ENCODE measurements at places on chromosomes 11 and 22.
A peak's percentile ranks its signal among the peaks of the same experiment; 100 is the strongest.

DNA sequence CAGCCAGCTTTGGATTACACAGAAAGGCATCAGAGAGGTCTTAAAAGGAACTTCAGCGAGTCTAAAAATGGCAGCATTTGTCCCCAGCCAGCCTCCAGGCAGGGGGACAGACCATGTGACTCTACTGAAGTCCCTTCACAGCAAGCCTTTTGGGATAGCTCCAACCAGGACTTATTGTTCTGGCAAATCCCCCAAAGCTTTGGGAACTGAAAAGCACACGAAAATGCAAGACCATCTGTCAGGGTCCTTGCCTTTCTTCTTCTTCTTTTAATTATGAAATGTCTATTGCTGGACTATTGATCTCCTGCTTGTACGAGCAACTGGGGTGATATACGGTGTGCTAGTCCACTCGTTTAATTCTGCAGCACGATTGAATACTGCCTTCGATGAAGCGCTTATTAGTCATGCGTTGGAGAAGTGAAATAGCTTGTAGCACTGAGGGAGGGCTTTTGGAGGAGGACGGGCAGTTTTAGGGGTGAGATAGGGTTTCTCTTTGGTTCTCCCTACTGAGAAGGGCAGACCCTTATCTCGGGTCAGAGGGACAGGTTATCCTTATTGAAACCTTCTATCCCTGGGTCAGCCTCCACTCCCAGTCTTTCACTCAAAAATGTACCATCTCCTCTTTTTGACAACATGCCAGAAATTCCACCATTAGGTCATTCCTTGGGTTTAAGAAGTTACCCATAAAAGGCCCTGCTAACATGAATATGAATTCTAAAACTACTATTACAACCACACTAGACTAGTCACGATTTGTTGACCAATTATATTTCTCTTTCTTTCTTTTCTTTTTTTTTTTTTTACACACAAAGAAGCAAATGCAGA is 416.4 kb downstream of the MIAT start:
- DNase-seq: no peak

- DNase-seq: no peak
Observed at GRCh38 chr11:128331317-128331716, 256.0 kb downstream of the ETS1 start.

- DNase-seq: no peak
Observed at GRCh38 chr11:18936002-18936673, 3.1 kb downstream of the MRGPRX1 start.

DNA sequence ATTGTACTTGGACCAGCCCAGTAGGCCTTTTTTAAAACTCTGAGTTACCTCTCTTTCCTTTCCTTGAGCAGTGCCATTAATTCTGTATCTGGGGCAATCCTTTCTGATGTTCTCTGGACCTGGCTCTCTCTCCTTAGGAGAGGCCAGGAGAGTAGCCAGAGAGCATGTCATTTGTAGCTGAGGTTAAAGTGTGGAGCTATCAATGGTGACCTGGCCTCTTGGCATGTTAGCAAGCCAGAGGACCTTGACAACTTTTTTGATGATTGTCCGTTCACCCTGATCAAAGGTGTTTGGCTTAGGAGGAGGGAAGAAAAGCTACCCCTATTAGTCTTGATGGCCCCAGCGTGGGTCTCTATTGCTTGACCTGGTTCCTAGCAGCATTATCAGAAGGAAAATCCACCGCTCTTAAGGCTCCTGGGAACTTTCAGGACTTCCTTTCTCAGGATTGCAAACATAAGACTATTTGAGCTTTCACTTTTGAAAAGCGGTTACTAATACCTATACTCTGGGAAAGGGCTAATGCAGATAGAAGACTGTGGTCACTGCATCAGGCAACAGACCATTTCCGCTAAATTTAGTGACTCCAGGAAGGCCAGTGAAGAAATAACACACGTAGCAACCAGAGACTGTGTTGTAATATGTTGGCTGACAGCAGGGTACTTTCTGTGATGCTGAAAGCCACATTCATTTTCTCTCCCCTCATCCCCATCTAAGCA is 18.2 kb downstream of the LIMK2 start:
- DNase-seq: no peak

DNA sequence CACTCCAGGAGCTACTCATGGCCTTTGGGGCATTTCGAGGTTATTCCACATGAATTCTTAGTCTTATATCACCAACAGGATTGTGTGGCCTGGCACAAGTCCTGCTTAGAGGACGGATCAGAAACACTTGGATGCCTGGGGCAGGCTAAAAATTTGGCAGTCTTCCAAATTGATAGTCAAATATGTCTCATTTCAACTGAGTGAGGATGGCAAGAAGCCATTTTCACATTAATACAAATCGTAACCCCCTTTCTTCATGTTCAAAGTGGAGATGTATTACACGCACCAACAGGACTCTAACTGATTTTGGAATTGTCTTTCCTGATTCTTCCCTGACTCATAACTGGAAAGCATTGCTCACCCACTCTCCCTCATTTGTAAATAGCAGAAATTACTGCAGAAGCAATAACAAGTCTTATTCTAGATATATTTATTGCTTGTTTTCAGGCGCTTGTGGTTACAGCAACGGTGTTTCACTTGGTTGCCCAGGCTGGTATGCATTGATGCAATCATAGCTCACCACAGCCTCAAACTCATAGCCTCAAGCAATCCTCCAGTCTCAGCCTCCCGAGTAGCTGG is 10.3 kb upstream of the CCDC86 start:
- DNase-seq: no peak

- no peak for DNase-seq
Observed at GRCh38 chr11:48127521-48128183, 89.0 kb upstream of the OR4B1 start.

DNA sequence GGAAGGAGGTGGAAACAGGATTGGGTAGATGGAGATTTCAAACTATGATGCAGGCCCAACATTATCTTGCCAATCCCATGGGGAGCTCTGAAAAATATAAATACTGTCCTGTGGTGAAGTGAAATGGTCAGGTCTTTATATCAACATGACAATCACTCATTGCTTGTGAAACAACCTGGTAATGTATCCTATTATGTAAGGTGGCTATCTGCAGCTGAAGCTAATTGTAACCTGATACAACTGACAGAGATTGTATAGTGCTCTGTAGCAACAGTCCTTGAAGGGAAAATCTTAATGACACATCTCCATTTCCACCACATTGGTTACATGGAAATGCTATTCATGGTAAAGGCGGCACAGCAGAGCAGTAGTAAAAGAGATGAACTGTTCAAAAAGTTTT is 20.7 kb upstream of the CHORDC1 start:
- no peak for DNase-seq

DNA sequence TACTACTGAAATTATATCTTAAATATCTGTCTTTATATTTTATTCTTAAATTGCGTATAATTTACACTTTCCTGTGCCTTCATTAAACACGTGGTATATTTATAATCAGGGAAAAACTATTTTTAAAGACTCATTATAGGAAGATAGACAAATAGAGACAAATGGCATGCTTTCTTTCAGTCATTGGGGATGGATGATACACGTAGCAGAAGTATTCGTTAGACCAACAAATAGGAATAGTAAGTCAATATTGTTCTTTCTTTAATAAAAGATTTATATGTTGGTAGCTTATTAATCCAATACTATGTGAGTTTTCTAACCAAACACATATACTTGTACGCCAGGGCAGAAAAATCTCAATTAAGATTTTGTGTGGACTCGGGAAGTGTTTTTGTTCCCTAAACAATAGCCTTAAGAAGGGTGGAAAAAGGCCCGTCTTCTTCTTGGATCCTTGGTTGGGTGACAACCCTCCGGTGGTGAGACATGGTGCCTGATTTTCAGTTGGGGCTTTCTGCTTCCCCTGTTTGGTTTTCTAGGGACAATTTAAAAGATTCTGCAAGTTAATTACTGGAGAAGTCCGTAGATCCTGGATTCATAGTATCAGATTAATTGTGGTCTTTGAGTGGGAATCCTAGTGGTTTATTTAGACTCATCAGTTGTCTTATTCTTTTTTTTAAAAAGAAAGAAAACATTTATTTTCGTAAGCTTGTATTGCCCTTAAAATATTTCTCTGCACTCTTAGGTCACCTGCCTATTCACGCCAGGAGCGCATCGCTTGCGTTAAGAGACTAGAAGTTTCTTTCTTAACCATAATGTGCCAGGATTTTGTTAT is 83.5 kb upstream of the WNT7B start:
- no peak for DNase-seq

DNA sequence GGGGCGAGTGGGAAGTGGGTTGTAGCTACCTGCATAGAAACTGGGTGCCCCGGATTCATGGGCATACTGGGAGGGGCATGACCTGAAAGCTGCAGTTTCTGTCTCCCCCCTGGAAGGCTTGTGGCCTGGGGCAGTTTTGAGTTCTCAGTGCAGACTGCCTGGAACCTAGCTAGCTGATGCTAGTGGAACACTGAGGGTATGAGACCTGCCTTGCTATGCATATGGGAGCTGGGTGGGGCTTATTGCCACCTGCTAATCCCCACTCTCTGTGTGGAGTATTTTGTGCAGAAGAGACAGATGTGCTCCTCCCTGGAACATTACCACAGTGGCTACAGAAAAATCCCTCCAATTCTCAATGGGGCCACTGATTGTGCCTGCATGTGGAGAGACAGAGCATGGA is 11.7 kb upstream of the OR56B4 start:
- no peak for DNase-seq

GRCh38 chr11:126578021-126578420 is 222.5 kb downstream of the ST3GAL4 start:
- no peak for DNase-seq

- DNase-seq: no peak
Observed at GRCh38 chr22:30969532-30970355, 679 bp downstream of the TUG1 start.

- DNase-seq: no peak
Observed at GRCh38 chr11:69333149-69333710, 39.3 kb downstream of the MYEOV start.

DNA sequence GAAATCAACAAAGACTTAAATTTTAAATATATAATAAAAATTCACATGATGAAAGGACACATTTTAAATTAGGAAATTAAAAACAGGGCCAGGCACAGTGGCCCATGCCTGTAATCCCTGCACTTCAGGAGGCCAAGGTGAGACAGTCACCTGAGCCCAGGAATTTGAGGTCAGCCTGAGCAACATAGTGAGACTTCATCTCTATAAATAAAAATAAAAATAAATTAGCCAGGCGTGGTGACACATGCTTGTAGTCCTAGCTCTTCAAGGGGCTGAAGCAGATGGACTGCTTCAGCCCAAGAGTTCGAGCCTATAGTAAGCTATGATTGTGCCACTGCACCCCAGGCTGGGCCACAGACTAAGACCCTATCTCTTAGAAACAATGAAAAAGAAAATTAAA is 29.3 kb downstream of the RRAS2 start:
- no peak for DNase-seq

- DNase-seq: no peak
Observed at GRCh38 chr11:22049276-22049675, 143.6 kb upstream of the ANO5 start.

GRCh38 chr22:49325531-49326395 is 501.9 kb downstream of the BRD1 start:
- no peak for DNase-seq

- peak; percentile 64 for DNase-seq
Observed at GRCh38 chr11:61834278-61835048, 6.4 kb downstream of the FADS2 start.

DNA sequence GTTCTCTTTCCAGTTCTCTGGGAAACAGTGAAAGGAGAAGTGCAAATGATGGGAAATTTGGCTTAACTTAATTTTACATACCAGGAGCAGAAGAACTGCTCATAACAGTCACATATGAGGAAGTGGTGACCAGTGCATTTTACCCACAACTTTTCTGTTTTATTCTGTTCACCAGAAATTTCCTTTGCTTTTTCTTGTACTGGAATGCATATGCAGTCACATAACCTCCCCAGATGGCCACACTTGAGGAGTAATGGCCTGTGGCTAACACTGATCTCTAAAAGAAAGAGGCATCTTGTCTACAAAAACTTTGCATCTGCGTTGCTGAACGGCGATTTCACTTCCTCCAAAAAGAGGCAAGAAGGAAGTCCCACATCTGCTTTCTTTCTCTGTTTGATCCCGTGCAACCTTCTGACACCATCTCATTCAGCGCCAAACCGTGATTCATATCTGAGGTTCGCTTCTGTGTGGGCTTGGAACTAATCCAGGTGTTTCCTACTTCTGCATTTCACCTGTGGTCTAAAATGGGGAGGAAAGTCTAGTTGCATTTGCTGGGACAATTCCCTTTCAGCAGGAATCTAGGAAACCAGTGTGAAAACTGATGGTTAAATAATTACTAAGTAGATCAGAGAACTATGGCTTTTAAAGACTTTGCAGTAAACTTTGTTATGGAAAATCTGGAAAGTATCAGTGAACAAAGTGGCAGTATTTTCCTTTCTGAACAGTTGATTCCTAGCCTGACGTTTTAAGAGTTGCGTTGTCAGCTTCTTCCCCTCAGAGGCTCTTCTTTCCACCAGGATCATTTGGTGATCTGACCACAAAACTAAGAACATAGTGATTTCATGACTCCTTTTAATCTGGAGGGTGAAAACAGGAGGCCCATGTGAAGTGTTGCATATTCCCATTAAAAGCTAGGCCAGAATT is 4.2 kb upstream of the MPEG1 start:
- DNase-seq: peak; percentile 74

DNA sequence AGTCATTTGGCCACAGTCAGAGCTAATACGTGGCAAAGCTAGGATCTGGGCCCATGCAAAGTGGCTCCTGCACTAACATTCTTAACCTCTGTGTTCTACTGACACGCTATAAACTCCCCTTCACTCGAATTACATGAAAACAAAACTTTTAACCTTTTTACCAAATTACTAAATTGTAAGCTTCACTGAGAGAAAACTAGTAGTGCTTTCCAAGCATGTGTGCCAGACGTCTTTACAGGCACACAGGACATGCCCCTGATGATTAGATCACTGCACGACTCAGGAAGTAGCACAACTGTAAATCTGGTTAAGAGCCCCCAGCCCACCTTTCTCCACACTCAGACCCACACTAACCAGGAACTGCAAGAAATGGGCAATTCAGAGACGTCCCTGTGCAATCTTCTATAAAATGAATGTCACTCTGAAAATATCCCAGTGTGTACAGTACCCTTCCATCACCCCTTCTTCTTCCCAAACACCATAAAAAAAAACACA is 16.1 kb downstream of the PHF21A start:
- DNase-seq: no peak

DNA sequence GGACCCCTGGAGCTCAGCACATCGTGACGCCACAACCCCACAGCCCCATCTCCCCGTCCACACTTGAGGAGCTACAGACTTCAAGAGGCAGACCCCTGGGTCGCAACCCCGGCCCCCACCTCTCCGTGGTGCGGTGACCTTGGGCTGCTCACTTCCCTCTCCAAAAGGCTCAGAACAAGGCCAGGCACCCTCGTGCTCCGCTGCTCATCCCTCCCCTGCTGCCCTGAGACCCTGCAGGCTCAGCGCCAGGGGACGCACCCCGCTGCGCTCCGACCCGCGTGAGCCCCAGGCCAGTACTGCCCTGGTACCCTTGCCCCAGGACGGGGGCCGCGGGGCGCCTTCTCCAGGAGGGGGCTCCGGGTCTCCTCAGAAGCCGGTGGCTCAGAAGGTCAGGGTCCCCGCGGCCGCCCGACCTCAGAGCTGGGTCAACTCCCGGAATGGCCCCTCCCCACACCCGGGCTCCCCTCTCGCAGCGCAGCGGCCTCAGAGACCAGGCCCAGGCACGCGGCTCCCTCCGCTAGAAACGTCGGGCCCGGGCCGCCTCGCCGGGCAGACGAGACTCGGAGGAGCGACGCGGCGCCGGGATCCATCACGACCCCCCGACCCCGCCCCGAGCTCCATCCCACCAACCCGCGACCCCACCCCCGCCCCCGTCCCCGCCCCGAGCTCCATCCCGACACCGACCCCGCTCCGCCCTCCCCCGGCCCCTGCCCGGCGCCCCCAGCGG is 563 bp downstream of the GATD1 start:
- peak; percentile 41 for DNase-seq

- no peak for DNase-seq
Observed at GRCh38 chr11:107719557-107720302, 7.9 kb upstream of the SLN start.
